ENCODE measurements at places on chromosomes 6 and 20.

- DNase-seq: no peak
Measured at GRCh38 chr20:6866741-6867140, 99.3 kb downstream of the BMP2 start.

- no peak for DNase-seq
Measured at GRCh38 chr6:128723667-128724066, 159.3 kb upstream of the LAMA2 start.

DNA sequence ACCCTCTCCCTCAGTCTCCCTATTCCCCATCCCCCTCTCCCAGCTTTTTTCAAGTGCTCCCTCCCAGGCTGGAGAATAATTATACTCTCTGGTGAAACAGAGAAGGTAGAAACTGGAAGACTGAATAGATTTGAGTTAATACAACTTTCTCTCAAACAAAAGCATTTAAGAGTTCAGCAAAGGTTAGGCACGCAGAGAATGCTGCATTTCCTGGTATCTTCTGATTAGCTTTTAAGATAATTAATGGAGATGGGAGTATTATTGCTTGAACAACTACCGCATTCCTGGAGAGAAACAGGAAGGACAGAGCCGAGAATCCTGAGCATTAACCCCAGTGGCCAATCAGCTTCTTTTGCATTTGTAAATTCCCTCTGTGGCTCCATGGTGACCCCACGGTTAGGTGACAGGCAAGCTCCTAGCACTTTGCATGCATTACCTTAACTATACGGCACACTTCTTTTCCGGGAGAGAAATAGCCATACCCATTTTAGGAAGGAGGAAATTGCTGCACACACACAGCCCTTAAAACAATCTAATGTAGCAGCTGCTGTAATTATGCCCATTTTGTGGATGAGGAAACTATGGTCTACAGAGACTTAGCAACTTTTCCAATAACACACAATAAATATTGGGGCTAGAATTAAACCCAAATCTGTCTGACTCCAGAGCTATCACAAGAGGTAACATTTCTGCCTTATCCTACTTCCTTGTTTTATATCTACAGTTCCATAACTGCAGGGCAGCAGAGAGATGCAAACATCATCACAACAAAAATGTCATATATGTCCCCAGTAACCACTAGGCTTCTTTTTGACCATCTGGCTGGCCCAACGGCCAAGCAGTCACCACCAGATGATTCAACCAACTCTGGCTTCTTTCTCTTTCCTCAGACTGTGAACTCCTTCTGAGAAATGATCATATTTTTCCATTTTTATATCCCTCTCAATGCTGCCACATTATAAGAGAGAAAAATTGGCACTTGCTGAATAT, 169.9 kb downstream of the CD24 start:
- no peak for DNase-seq

DNA sequence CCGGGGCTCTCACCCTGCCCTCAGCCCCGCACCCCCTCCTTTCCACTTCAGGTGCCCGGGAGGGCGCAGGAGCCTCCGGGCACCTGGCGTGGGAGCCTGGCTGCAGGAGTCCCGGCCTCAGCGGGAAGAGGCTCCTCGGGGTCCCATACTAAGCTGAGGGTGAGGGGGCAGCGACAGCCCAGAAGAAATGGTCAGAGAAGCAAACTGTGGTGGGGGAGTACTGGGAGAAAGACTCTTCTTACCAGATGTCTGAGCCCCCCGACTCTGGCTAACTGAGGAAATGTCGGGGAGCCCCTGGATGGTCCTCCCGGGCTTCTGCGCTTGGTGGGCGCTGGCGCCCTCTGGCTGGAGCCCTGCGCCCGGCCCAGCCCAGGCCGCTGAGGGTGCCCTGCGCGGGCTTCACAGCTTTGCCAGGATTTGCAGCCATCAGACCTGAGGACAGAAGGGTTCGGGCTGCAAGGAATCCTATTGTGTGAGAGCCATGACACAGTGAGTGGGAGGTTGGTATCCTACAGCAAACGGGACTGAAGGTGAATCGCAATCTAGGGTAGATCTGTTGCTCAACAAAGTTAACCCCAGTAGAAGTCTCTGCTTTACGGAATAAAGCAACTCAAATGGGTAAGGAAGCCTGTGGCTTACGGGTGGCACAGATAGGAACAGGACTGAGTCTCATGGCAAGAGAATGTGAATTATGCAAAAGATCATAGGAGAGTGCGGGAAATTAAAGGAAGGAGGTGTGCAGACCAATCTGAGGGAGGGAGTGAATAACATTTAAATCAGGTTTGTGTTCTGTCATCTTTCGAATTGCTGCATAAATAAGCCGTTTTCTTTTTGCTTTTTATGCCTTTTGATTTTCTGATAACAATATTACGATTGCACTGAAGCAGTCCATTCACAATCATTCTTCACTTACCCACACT, 639 bp upstream of the RCAN2 start:
- no peak for DNase-seq

- no peak for DNase-seq
Measured at GRCh38 chr6:1644516-1645060, 34.9 kb downstream of the FOXC1 start.

- no peak for DNase-seq
Measured at GRCh38 chr6:134442073-134442472, 124.2 kb upstream of the SGK1 start.

DNA sequence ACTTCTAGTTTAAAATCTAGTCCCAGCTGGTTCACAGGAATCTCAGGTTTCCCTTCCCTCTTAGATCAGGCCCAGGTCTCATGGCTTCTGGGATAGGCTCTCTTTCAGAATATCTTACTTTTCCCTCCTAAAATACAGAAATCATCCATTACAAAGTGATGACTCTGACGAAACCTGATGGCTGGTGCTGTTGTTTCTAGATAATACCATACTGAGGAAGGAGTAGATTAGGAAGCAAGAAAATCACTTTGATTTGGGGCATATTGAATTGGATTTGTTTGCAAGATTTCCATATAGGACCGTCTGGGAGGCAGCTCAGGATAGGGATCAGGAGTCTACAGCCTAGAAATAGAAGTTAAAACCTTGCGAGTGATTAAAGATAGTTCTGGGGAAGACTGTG, 3.6 kb downstream of the ZKSCAN3 start:
- no peak for DNase-seq

GRCh38 chr6:90068703-90069523, 174.6 kb downstream of the GJA10 start:
- DNase-seq: no peak

DNA sequence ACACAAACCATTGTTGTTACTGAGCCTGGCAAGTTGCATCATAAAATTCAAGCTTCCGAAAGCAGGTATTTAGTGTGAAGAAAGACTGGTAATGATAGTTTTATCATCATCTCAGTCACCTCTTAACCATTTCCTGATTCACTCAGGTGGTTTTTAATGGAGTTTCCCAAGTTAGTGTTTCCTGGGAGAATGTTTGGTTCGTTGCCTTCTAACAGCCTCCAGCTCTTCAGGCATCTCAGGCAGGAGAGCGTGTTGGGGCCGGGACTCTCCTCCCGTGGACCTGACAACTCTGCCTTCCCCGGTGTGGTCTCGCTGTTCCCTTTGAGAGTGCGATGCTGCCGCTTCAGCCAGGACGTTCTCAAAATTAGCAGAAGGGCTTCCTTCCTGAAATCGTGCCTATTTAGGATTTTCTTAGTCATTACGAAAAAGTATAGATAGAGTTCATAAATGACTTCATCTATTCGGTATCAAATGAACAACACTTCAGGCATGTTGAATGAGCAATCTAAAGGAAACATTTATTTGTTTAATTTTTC, 105.0 kb upstream of the QKI start:
- DNase-seq: no peak

GRCh38 chr20:46698788-46699187, 9.5 kb upstream of the TP53RK start:
- DNase-seq: no peak

GRCh38 chr20:43959920-43960227, 45.2 kb downstream of the TOX2 start:
- DNase-seq: no peak

GRCh38 chr20:26276554-26277210, 580.0 kb upstream of the ZNF337 start:
- DNase-seq: no peak

- no peak for DNase-seq
Measured at GRCh38 chr20:35329435-35330139, 37.4 kb upstream of the FAM83C start.

- no peak for DNase-seq
Measured at GRCh38 chr6:28771401-28772267, 152.2 kb downstream of the TRIM27 start.

DNA sequence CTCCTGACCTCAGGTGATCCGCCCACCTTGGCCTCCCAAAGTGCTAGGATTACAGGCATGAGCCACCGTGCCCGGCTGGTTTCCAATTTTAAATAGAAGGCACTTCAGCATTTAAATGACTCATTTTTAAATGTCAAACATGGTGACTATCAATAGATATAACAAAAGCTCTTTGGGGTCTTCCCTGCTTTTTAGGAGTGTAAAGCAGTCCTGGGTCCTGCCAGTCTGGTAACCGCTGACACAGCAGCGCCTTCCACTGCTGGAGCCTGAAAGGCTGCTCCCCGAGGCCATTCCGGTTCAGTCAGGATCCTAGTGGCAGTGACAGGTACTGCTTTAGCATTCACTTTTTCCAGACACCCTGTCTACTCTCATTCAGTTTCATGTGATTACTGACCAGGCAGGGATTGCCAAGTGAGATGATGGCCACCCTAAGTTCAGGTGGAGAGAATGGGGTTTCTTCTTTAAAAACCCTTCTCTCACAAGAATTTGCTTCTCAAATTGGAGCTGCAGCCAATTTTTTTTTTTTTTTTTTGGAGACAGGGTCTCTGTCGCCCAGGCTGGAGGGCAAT, 5.1 kb downstream of the DIDO1 start:
- peak; percentile 42 for DNase-seq

GRCh38 chr20:23139524-23139923, 53.4 kb upstream of the CD93 start:
- DNase-seq: no peak

DNA sequence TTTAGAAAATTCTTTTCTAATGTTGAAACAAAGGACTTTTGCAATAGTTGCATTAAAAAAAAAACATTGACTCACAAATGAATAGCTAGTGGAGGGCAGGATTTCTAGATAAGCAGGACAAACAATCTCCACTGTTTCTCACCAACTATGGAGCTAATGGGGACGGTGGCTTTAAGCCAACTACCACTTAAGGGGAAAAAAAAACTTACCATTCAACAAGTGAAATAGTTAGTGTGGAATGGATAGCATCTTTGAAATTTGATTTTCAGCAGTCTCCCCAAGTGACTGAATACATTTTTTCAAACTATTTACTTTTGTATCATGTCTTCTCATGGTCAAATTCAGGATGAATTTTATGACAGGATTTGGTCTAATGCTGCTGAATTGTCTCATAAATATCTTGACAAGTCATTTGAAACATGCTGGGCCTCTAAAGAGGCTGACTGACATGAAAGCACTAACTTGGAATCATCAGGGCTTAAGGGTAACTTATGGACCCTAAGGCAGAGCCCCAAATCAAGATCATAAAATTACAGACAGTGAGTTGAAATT, 100.5 kb downstream of the EYA4 start:
- no peak for DNase-seq

- DNase-seq: no peak
Measured at GRCh38 chr6:4983322-4983721, 20.5 kb downstream of the RPP40 start.

- no peak for DNase-seq
Measured at GRCh38 chr6:106316375-106316766, 9.2 kb downstream of the ATG5 start.

DNA sequence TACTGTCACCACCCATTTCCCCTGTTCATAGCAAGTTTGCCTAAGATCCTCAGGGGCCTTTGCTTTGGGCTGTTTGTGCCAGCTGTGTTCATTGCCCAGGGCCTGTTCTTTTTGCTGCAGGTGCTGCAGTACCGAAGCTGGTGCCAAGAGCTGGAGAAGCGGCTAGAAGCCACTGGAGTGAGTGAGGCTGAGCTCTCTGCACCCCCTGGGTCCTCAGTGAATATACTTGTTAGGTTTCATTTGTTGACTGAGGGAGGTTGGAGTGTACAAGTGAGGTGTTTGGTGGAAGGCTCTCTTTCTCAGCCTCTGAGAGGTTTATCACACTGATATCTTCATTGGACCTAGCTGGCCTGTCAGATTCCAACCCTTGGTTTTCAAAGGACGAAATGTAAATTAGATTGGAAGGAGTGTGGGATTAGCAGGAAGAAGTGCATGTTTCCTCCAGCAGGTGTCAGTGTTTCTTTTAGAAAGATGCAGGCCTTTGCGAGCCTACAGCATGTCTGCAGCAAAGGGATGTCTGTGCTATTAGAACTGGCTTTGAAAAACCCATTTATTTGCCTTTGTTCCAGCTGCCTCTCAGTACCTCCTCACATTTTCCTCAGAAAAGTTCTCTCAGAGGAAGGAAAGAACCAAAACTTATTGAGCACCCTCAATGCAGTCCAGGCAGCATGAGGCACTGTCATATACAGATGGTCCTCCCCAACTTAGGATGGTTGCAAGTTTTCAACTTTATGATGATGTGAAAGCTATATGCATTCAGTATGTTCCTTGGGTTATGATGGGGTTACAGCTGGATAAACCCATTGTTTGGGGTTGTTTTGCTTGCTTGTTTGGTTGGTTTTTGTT, 8.3 kb downstream of the CEP250 start:
- DNase-seq: peak; percentile 28

GRCh38 chr6:48255094-48255493, 144.1 kb upstream of the PTCHD4 start:
- DNase-seq: no peak

DNA sequence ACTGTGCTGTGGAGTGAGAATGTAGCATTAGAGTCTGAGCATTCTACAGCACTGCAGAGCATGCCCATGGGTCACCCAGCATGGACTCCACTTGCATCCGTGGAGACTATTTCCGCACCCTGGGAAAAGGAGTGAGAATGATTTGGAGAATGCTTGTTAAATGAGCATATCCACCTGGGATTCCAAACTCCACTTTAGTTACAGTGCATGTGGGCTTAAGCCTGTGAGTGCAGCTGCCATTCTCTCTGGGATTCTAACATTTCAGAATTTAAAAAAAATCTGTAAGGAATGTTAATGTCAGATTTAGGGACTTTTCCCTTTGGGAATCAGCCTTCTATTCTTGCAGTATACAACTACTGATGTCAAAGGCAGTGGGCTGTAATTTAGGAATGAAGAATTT, 33.4 kb downstream of the KIF25 start:
- no peak for DNase-seq

GRCh38 chr20:46808565-46808964, 86.1 kb upstream of the EYA2 start:
- no peak for DNase-seq

DNA sequence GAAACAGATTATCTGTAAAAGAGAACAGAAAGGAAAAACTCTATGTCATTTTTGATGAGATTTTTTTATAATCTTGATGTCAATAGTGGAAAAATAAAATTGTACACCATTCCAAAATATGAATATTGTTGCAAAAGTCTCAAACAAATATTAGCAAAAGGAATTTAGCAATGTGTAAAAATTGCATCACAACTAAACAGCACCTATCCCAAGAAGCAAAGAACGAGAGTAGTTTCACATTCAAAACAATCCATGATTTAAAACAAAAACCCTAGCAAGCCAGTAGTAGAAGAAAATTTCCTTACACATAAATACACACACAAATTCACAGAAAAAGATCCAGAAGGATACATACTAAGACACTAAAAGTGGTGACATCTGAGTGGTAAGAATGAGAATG, 38.4 kb downstream of the LCA5 start:
- DNase-seq: no peak

All from stimulated activated CD8-positive, alpha-beta memory T cell treated with anti-CD3 and anti-CD28 coated beads, Interleukin-7, amount 100 ng/mL, for 4 hours (primary cell).